ENCODE measurements at places on chromosomes 16 and 17. TPM values are rescaled to one million over a fixed set of nuclear protein-coding genes. Genes with fewer than 3 reads are reported as not detected.

FOXN1 gene
- total RNA-seq, result not detected

PLA2G10 gene
- total RNA-seq, result not detected

SHBG gene
- not detected for total RNA-seq

TLCD2 gene
- total RNA-seq, result 1.4 TPM

RPL23 gene
- total RNA-seq, result 1,542 TPM

HOXB5 gene
- 0.43 TPM for total RNA-seq

PSMD3 gene
- total RNA-seq, result 172 TPM

NOTUM gene
- total RNA-seq, result 0.45 TPM

KRTAP9-8 gene
- total RNA-seq, result not detected

SLC4A1 gene
- total RNA-seq, result not detected

MYH1 gene
- not detected for total RNA-seq

KPNA2 gene
- 394 TPM for total RNA-seq

SLC16A5 gene
- not detected for total RNA-seq

PHOSPHO1 gene
- total RNA-seq, result 0.74 TPM

SLC38A8 gene
- total RNA-seq, result not detected

C1QL1 gene
- 7.1 TPM for total RNA-seq

RASD1 gene
- total RNA-seq, result not detected

KRTAP1-1 gene
- not detected for total RNA-seq

CTCF gene
- 41.3 TPM for total RNA-seq

CDH1 gene
- total RNA-seq, result not detected

LASP1 gene
- 133 TPM for total RNA-seq

C16orf54 gene
- 3.5 TPM for total RNA-seq

NPIPA8 gene
- 2.1 TPM for total RNA-seq

NPIPA5 gene
- 2.1 TPM for total RNA-seq

RFNG gene
- 9.9 TPM for total RNA-seq

SCN4A gene
- 0.02 TPM for total RNA-seq

KRT12 gene
- total RNA-seq, result not detected

WSB1 gene
- 47.7 TPM for total RNA-seq

RECQL5 gene
- total RNA-seq, result 14.3 TPM

SLC12A3 gene
- total RNA-seq, result not detected

KIF18B gene
- total RNA-seq, result 4.5 TPM

CDH13 gene
- 0.51 TPM for total RNA-seq

KRT33A gene
- not detected for total RNA-seq

LCMT1 gene
- 32.1 TPM for total RNA-seq

SPATA22 gene
- not detected for total RNA-seq

ABCC6 gene
- 1.6 TPM for total RNA-seq
